ENCODE measurements at places on chromosomes 3 and 15.

GRCh38 chr3:77186728-77187127 lies 146.8 kb downstream of the ROBO2 start:
- DNase-seq: no peak

GRCh38 chr15:68363353-68363752 lies 68.6 kb downstream of the ITGA11 start:
- no peak for DNase-seq

- peak; percentile 9 for DNase-seq
Observed at GRCh38 chr3:152961323-152961722, 126.4 kb downstream of the P2RY1 start.

DNA sequence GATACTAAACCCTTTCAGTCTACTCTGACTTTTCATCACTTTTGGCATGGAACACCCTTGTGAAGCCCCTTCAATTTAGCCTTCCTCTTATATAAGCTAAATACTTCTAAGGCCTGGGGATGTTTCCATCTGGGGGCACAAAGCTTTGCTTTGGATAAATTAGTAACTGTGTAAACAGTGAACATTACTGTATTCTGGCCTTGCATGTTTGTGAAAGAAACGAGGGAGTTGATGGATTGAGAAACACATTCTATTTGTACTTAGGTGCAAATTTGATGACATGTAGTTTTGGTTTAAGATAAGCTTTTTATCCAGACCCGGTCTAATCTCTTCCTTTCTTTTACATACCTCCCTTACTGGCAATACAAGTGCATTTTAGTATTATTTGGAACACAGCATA lies 19.7 kb downstream of the PSMD6 start:
- no peak for DNase-seq

DNA sequence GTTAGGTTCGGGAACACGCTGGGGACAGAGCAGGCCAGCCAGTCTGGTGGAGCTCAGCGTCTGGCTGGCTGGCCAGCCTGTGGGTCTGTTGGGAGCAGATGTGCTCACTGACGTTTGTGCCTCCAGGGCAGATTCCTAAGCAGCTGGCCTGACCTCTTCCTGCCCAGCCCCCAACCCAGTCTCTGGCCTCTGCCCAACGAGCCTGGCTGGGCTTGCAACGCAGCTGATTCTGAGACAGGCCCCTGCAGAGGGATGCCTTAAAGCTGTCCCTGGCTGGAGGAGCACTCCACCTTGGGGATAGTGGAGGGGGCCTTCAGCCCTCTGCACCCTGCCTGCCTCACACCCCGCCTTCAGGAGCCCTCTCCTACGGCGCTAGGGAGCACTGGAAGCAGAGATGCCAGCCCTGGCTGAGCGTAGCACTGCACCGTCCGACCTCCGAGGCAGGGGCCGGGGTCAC lies 46.0 kb downstream of the KLF13 start:
- no peak for DNase-seq

DNA sequence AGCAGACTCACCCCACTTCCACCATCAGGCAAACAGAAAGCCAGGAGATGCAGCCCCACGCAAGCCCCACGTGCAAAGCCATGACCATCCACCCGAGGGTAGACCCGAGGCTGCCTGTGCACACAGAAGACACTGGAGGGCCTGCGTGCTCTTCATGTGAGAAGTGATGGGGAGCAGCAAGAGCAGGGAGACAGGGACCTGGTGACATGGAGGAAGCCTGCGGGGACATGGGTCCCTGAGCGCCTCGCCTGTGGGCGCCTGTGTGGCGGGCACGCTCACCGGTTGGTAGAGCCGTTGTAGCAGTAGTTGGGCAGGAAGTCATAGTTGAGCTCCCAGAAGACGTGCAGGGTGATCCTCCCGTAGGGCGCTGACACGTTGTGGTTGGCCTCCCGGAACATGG lies 65.0 kb downstream of the NIPA2 start:
- no peak for DNase-seq

DNA sequence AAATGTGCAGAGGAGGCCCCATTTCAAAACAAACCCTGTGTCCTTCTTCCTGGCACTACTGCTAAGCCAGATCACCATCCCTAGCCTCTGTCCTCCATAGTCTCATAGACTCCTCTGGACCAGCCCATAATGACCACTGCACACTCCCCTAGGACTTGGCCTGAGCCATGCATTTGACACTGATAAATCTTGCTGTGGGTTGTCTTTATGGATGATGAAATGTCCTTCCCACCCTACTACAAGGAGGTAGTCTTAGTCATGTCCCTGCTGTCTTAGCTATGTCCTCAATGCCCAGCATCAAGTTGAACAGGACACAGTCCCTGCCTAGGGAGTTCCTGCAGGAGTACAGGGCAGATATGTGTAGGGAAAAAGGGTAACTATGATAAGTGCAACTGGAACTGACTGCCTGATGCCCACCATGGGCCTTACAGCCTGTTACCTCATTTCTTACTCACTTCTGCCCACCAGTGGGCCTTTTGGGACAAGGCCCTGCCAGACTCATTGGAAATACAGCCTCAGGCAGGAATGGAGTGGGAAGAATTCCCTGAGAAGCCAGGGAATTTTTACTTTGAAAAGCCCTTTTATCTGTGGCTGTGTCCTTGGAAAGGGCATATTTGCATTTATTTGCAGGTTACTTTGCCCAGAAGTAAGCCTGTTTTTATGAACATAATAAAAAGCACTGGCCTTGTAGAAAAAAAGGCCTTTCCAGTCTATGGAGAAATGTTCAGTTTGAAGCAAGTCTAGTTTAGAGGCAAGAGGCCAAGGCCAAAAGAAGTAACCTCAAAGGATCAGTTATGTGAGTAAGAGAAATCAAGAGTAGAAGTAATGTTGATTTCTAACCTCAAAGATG lies 199.6 kb upstream of the EIF1B start:
- no peak for DNase-seq

- DNase-seq: no peak
Observed at GRCh38 chr3:181753391-181753790, 41.7 kb downstream of the SOX2 start.

- DNase-seq: no peak
Observed at GRCh38 chr15:55989383-55989782, 4.0 kb downstream of the NEDD4 start.

DNA sequence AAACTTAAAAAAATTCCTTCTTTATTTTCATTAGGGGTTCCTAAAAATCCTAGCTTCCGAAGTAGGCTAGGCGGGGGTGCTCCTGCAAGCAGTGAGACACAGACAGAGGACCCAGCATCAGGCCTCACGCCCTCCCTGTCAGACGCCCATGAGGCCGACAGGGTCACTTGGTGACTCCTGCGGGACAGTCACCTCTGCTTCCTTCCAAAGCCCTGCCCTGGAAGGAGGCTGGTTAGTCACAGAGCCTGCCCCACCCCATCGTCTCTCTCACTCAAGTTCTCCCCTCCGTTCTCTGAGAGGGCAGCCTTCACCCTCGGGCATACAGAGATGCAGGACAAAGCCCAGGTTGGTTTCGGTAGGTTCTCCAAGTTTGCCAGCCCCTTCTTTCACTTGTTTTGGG lies 38.6 kb downstream of the EHD4 start:
- no peak for DNase-seq

- no peak for DNase-seq
Observed at GRCh38 chr3:81459733-81460132, 301.7 kb downstream of the GBE1 start.

- DNase-seq: peak; percentile 70
Observed at GRCh38 chr15:68730471-68730919, 90.2 kb downstream of the ANP32A start.

- no peak for DNase-seq
Observed at GRCh38 chr15:57251308-57251707, 125.0 kb upstream of the CGNL1 start.

DNA sequence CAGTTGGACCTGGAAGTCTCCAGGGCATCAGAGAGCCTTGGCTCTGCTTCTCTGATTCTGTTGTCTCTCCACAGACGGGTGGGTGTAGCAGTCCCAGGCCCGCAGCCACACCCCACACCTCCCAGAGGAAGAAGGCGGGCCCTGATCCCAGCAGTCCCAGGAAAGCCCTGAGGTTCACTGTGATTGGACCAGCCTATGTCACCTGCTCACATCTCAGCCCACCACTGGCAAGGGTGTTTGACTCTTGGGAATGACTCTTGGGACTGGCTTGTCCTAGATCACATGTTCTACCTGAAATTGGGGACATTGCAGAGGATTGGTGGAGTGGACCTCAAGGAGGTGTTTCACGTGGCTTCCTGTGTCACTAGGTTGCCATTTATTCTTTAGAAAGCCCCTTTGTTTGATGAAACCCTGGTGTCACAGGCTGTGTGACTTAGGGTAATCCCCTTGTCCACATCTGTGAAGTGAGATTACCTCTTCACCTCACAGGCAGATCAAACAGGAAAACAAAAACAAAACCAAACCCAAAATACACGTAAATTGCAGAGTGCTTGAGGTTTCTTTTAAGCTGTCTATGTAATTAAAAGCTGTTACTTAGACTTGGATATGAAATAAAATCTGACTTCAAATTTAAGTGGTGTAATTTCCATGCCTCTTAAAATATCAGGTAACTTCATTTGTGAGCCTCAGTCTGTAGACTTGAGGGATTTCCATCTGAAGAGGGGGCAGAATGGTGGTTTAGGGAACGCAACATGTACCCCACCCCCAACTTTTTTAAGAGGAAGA lies 26.7 kb downstream of the FLNB start:
- no peak for DNase-seq

DNA sequence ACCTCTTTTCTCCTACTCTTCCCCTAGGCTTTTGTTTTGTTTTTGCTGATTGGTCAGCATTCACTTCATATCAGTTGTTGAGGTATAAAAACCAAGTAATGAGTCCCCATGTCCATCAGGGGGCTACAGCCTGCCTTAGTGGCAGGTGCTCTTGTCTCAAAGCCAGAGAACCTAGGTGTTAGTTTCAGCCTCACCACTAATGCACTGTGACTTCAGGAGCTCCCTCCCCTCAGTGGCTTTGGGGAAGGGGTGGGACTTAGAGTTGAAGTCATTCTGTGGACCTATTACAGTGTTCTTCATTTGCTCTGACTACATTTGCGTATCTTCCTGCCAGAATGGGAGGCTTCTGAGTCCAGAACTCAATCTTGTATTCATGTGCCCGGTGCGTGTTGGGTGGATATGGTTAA lies 41.6 kb downstream of the NR2C2 start:
- no peak for DNase-seq

DNA sequence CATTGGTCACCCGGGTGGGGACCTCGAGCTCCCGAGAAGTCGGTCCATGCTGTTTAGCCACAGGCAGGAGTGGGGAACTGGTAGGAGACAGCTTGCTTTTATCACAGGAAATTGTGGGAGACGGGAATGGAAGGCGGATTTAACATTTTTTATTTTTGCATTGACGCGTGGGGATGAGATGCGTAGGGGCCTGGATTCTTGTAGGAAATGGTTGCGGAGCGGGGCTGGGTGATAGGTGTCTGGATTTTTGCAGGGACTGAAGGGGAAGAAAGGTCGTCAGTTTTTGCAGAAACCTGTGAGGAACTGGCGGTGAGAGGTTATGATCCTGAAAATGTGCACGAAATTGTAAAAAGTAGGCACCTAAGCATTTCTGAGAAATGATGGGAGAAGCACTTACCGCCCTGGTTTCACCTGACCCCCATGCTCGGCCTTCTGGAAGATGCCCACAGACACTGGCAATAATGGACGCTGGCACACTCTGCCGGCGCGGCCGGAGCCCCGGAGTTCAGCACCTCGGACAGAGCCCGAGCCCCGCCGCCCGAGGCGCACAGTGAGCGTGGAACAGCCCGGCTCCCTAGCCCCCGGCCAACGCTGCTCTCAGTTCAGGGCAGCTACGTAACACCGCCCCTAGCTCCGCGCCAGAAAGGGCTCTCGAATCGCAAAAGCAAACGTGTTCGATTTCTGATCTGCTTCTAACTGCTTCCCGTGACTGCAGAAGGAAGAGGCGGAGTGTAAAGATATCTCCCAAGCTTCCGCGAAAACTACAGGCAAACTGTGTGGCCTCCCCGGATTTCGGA lies 928 bp downstream of the ANKRD34C start:
- DNase-seq: peak; percentile 37

DNA sequence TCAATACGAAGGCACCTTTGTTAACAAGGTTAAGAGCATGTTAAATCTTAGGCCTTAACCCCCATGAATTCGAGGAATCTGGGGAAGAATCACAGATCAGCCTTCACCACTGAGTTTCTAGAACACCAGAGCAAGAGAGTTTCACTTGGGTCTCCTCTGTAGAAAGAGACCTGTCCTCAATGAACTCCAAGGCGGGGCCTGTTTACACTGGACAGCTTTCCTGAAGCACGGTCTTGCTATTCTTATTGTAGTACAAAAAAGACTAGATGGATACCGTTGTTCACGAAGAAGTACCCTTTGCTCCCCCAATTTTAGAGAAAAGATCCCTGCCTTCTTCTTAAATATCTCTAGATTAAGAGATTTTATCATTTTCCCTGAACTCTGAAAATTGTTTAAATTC lies 64.9 kb downstream of the USF3 start:
- no peak for DNase-seq

DNA sequence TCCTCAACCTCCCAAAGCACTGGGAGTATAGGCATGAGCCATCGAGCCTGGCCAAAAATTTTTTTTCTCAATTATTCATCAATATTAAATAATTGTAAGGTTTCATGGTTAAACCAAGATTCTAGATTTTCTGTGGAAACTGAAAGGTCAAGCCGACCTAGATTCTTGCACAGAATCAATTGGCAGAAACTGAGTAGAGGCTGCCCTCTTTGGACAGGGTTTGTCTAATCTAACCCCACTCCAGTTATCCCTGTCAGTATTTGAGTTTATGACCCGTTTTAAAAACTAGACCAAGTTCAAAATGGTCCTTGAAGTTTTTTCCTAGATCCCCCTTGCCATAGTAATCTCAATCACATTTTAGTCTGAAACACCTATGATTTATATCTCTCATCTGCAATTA lies 8.6 kb upstream of the ADAM10 start:
- DNase-seq: no peak

GRCh38 chr3:36804295-36805055 lies 40.1 kb upstream of the DCLK3 start:
- no peak for DNase-seq

DNA sequence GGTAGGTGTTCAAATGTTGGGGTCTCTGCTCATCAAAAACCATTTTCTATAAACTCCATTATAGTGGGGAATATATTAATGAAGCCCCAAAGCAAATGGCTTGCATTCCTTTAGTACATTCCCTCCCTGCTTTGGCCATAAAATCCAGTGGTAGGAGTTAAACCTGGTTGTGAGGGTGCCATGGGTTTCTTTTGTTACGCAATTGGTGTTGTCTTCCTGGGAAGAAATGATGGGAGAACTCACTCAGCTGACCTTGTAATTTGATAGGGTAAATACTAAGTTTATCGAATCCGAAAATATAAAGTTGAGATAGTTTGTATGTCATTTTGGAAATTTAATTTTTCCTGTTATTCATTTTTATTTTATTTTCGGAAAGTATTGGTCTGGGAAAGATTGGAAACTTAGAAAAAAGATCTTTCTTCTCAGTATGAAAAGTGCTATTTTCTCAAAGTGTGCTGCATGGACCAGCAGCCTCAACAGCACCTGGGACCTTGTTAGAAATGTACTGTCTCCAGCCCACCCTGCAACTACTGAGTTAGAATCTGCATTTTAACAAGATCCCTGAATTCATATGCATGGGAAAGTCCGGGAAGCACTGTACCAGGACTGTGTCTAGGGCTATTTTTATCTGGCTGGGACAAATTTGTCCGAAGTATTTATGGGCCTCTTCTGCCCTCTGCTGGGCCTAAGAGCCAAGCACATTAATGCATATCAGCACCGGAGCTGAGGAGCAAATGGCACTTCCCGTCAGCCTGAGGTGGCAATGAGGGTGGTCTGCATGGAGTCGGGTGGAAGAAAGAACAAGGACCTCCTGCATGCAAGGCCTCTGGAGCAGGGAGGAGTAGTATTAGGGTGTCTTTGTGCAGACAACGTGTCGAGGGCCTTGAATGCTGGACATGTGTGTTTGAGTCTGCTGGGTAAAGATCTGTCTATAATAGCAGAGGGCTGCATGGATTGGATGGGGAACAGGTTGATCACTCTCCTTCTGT lies 54.7 kb downstream of the FAM81A start:
- peak; percentile 68 for DNase-seq

- no peak for DNase-seq
Observed at GRCh38 chr15:53246404-53246803, 456.3 kb upstream of the ONECUT1 start.

Measured in ACHN (cell line).